ENCODE measurements at places on chromosomes 7 and 10. TPM values are rescaled to one million over a fixed set of nuclear protein-coding genes. Genes with fewer than 3 reads are reported as not detected.

DNA sequence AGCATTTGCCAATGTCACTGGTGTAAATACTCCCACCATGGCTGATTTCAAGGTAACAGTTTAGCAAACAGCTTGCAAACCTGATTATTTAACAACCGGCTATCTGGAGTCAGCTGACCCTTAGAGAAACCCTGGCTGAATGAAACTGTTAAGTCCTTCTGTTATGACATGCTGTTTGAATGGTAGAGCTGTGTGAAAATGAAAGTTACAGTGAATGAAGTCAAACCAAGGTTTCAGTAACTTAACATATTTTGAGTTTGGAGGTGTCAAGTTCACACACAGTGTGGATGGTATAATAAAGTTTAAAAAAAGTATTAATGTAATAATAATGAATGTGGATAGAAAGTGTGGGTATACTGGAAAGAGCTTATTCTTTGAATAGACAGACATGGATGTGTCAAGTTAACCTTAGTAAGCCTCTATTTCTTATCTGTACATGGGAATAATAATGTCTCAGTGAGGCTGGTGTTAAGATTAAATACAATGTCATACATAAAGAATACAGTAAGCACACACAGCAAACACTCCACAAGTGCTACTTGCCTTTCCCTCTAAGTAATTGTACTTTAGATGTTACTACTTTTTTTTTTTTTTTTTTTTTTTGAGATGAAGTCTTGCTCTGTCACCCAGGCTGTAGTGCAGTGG, 150.4 kb downstream of the TAX1BP1 start:
- DNase-seq: no peak

AS3MT gene
- total RNA-seq: 26.9 TPM

- no peak for DNase-seq
Observed at GRCh38 chr7:664402-664775, 62.1 kb upstream of the DNAAF5 start.

- DNase-seq: no peak
Observed at GRCh38 chr10:11936389-11937152, 106.0 kb downstream of the UPF2 start.

DNA sequence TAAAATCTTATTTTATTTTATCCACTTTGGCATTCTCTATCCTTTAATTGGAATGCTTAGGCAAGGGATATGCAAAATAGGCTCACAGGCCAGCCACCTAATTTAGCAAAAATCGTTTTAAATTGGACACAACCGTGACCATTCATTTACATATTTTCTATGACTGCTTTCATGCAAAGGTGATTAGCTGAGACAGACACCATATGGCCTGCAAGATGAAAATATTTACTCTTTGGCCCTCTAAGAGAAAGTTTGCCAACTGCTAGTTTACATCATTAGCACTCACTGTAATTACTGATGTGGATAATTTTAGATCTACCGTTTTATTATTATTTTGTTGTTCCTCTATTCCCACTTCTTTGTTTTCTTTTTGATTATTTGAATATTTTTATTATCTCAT, 375.5 kb upstream of the LRRTM3 start:
- no peak for DNase-seq

HTRA1 gene
- 3.5 TPM for total RNA-seq

GPRIN2 gene
- total RNA-seq: 19.8 TPM

DNA sequence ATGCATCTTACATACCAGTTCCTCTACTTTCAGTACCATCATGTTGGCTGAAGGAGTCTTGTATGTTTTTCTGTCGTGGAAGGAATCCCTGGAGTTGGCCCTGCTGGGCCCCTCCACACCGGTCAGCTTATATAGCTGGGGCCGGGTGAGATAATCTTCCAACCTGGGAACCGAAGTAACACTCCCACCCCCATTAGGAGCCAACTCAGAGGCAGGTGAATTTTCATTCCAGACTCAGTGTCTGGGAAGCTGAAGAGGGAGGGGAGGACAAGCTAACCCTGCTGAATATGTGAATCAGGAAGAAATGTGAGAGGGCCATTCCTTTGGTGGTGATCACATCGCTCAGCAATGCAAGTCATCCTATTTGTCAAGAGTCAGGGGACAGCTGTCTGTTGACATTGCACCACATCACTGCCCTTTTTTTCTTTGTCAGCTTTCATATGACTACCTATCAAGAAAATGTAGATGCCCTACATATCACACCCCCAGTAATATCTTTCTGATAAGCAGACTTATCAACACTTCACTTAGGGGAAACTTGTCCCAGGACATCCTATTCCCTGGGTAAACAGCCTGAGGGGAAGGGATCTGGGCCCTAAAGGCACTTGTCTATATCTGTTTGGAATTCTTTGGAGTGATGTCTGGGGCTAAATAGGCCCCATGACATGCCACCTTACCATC, at the start of gene ANKRD1:
ANKRD1 (minus strand) TSS at position 102 of the 681 bp plus-strand sequence; CDS start at position 42, 60 bp downstream.
- DNase-seq: no peak

GRCh38 chr7:45176886-45177731, 19.5 kb downstream of the RAMP3 start:
- DNase-seq: no peak

DNA sequence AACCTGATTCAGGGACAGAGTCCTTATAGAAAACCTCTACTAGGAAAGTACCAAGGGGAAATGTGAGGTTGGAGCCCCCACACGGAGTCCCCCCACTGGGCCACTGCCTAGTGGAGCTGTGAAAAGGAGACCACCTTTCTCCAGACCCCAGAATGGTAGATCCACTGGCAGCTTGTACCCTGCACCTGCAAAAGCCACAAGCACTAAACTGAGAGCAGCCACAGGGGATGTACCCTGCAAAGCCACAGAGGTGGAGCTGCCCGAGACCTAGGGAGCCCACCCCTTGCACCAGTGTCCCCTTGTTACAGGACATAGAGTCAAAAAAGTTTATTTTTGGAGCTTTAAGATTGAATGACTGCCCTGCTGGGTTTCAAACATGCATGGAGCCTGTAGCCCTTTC, 87.2 kb upstream of the KCNMA1 start:
- DNase-seq: no peak

DNA sequence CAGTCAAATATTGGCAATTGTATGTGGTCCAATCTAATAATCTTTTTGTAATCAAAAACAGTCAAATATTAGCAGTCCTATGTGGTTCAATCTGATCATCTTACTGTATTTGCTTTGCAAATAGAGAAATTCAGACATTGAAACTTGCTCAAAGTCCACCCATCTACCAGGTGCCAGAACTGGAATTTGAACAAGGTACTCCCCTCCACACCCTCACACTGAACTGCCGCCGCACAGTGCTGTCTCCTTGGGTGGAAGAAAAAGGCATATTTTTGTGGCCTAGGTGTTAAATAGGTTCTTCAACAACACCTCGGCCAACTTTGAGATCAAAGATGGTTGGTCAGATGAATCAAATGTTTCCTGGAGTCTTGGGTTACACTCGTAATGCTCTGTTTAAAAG, 544.2 kb upstream of the GALNT17 start:
- no peak for DNase-seq

FOXI2 gene
- total RNA-seq: 1.7 TPM

GPR37 gene
- 6.6 TPM for total RNA-seq

- no peak for DNase-seq
Observed at GRCh38 chr7:127158659-127159058, 94.1 kb downstream of the GRM8 start.

GRCh38 chr10:83212632-83213334, 926.5 kb upstream of the GHITM start:
- no peak for DNase-seq

- DNase-seq: no peak
Observed at GRCh38 chr10:124472071-124472470, 10.4 kb downstream of the LHPP start.

SLC13A1 gene
- not detected for total RNA-seq

COX19 gene
- 20.3 TPM for total RNA-seq

GRCh38 chr7:140600341-140600740, 40.3 kb downstream of the DENND2A start:
- no peak for DNase-seq

- DNase-seq: peak; percentile 83
Observed at GRCh38 chr7:100126931-100127865, at the start of gene MBLAC1. TSS of gene MBLAC1 (plus strand) at chr7:100126967. CDS start at chr7:100127396, 429 bp downstream.

DNA sequence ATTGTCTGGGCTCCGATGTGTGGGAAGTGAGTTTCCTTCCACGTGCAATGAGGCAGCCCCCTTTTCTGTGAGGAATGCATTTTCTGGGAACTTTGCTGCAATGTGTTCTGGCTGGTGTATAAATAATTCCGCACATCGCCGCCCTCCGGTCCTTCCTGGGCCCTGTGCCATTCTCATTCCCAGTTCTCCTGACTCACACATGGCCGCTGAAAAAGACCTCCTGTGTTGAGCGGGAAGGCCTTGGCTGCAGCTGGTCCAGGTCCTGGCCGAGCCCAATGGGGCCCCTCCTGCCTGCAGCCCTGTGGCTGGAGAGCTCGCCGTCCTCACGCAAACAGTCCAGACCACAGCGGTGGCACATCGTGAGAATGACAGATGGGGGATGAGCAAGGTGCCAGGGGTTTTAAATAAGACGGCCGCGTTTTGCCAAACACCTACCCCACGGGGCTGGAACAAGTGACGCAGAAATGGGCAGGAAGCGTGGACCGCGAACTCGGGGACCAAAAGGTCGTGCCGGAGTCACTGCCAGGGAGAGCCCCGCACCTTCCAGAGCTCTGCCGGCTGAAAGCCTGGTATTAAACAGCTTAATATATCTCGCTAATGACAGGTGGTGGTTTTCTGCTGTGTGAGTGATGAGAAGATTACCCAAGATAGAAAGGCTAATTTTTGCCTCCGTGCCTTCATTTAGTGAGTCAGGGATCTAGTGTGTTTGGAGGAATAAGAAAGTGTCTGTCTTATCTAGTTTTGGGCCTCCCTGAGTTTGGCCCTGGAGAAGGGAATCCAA, 37.0 kb downstream of the FAM20C start:
- no peak for DNase-seq

DNA sequence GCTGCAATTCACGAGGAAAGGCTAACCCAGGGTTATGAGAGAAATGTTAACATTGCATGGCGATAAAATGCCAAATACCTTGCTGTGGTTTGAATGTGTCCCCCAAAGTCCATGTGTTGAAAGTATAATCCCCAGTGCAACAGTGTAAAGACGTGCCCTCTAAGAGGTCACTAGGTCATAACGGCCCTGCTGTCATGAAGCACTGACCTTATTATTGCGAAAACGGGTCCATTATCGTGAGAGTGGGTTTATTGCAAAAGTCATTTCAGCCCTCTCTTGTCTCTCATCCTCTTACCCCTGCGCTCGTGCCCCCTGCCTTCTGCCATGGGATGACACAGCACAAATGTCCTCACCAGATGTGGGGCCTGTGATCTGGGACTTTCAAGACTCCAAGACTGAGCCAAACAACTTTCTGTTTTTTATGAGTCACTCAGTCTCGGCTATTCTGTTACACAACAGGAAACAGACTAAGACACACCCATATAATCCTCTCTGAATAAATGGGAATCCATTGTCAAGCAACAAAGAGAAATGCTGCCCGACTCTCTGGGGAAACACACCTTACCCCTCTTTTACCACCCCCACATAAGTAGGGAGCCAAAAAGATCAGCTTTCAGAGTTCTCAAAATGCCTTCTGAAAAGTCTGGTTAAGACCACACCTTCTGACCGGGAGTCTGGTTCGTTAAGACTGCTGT, 73.1 kb upstream of the UCN3 start:
- no peak for DNase-seq

DNA sequence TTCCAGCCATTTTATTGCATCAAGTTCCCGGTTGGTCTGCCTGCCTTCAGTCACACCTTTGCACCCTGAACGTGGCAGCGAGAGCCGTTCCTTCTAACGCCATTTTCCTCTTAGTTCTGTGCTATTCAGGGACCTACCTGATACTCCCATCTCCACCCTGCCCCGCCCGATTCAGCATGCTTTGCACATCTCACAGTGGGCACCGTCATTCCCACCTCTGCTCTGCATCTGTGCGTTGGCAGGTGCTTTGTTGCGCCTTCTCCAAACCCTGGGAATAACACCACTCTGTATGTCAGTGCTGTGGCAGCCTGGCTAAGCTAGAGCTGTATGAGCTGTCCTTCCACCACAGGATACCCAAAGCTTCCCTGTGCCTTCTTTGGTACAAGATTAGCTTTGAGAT, 96.8 kb downstream of the ACTR3B start:
- no peak for DNase-seq

GALNT11 gene
- 29.5 TPM for total RNA-seq

DNA sequence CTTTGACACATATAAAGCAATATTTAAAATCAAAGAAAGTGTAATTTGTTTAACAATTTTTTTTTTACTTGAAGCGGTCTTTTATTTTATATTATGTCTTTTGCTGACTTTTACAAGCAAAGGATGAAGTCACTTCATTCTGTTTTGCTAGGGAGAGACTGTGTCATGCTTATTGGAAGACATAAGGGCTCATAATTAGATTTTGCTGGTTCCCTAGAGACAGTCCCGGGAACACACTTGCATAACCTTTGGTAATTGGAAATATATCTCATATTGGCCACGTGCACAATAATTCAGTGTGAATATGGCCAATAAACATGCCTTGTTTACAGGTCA, 448 bp upstream of the NET1 start:
- no peak for DNase-seq

DNA sequence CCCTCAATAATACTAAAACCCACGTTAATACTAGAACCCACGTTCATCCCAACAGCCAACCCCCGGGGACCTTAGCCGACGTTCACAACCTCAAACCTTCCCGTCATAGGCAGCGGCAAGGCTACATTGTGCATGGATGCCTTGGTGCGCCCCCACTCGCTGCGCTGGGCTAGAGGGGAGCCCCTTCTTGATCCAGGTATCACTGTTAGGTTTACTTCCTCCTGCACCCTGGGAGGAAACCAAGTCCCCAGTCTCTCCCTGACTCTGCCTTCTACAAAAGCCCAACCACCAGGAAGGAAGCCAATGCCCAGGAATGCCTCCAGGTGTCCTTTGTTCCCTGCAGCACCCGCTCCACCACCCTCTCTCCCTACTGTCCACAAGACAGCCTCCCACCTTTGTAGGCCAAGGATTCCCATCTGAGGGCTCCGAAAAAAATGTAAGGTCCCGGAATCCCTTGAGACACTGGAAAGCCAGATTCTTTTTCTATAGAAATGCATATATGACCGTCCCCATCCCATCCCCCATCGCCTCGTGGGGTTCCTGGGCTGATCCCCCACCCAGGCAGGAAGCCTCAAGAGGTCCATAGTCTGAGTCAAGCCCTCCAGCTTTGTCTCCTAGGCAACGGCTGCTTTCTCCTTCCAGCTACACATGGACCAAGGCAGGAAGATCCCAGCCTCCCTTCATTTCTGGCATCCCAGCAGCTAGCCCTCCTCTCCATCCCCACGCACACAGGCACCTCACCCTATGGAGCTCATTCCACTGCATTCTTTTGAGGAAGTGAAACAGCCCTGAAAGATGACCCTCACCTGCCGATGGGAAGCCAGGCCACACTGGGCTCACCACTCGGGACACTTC, 25.2 kb downstream of the CTBP2 start:
- no peak for DNase-seq

GRCh38 chr7:40348126-40348728, 213.4 kb downstream of the SUGCT start:
- DNase-seq: no peak
